Activated gamma-delta T cell treated with anti-CD3 and anti-CD28 coated beads, Interleukin-2, amount 50 U/mL, for 16 hours (primary cell): ENCODE measurements at places on chromosomes 2 and 18.

- DNase-seq, result peak; percentile 42
Measured at GRCh38 chr2:134120733-134121630, 132.9 kb upstream of the MGAT5 start.

GRCh38 chr2:43174368-43174916 lies 52.0 kb downstream of the ZFP36L2 start:
- DNase-seq, result peak; percentile 67

DNA sequence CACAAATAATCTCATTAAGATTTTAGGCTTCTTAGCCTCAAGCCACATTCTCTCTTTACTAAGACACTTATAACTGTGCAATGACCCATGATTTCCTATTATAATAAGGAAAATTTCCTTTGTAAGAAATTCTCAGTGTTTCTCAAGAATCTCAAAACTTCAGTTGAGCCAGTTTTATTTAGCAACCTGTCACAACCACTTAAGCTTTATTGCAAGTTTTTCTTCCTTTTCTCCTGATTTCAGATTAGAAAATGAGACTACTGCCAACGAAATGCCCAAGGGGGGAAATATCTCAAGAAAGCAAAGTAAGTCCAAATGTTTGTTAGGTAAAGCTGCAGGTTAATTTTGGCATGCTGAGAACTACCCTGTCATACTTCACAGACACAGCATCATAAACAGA lies 178.5 kb downstream of the THADA start:
- DNase-seq, result no peak

- no peak for DNase-seq
Measured at GRCh38 chr18:34086370-34086769, 138.3 kb downstream of the NOL4 start.

DNA sequence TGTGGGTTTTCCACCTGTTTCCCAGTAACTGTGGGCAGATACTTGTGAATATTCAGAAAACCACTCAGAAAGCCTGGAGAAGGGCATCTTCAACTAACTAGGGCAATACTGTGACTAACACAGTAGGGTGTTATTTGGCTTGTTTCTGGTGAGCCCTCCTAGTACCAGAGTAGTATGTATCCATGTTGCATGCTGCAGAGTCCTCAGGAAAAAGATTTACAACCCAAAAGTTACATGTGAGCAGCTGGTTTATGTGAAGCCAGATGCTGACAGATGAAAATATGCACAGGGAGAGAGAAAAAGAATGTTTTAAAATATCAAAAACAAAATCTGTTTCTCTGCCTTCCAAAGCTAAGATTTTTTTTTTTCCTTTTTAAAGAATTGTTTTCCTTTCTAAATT lies 333.2 kb upstream of the UBE2E3 start:
- DNase-seq, result no peak

GRCh38 chr2:229695961-229696360 lies 18.4 kb downstream of the DNER start:
- DNase-seq, result no peak

DNA sequence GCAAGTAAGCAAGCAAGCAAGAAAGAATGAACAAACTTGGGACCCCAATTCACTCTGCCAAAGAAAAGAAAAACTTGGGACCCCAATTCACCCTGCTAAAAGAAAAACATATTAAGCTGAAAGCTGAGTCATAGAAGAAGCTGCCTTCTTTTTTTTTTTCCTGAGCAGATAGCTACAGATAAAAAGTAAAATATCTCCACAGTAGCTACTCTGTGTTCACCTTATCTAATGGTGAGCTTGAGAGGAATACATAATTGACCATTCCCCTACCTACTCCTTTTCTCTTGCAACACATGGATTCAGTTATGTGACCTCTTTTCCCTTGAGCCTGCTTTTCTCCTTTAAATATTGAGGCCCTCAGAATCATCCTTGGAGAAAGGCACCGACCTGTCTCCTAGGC lies 63.0 kb downstream of the MCFD2 start:
- no peak for DNase-seq

GRCh38 chr18:23020555-23021294 lies 87.6 kb downstream of the RBBP8 start:
- DNase-seq, result no peak

- no peak for DNase-seq
Measured at GRCh38 chr2:3185256-3185655, 192.4 kb downstream of the EIPR1 start.

- DNase-seq, result no peak
Measured at GRCh38 chr18:66005831-66006588, 255.2 kb downstream of the CDH7 start.

GRCh38 chr2:31140151-31140550 lies 1.9 kb upstream of the GALNT14 start:
- DNase-seq, result no peak

DNA sequence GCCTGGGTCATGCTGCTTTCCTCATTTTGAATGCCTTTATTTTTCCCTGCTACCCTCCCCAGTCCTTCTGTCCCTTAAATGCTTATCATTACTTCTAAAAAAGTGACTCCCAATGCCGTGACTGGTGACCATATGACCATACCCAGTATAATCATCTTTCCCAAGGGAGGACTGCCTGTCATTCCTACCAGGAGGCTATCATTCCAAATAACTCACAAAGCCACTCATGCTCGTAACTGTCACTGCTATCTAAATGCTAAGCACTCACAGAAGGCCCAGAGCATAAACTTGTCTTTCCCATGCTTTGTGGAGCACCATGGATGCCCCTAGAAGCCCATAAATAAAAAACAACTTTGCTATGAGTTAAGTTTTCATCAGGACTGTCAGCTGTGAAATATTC lies 38.7 kb upstream of the CREB1 start:
- DNase-seq, result no peak

DNA sequence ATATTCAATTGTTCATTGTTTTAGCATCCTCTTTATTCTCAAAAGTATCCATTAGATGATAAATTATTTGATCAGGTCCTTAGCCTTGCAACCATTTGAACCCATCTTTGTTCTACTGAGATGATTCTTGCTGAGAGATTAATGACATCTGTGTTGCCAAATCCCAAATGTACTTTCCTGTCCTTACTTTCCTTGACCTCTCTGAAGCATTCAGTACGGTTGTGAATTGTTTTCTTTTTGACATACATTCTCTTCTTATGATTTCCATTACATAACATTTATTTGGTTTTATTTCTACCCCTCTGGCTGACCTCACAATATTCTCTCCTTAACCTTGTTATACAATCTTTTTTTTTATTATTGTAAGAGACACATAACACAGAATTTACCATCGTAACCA lies 1058.6 kb upstream of the CNTNAP5 start:
- DNase-seq, result no peak

GRCh38 chr2:58594762-58595161 lies 353.6 kb upstream of the FANCL start:
- DNase-seq, result no peak

GRCh38 chr2:178452870-178453269 lies 1.7 kb downstream of the PJVK start:
- no peak for DNase-seq

DNA sequence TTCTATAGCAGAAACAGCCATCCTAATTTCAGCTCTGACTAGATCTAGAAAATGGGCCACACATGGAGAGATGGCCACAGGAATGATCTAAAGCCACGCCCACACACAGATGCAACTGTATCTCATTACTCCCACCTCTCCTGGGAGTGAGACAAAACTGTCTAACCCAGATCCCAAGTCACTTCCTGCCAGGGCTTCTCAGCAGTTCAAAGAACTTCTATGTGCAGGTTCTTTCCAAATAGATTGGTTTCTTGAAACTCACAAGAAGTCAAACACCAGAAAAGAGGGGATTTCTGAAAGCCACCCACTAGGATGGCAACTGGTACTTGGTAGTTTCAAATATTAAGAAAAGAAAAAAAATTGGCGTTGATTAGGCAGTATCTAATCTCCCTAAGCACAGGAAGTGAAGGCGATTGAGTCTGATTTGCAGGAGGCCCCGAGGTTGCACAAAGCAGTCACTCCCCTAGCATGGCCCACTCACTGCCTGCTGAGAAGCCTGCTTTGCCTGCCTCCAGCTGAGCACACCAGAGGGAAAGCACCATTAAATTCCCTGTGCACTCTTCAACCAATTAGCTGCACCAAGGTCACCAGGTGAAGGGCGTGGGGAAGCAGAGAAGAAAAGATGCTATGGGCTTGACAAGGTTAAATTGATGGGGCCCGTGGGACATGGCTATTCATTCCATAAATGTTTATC lies 51.1 kb downstream of the PAPOLG start:
- no peak for DNase-seq

- no peak for DNase-seq
Measured at GRCh38 chr2:26412091-26412673, 10.5 kb downstream of the DRC1 start.

DNA sequence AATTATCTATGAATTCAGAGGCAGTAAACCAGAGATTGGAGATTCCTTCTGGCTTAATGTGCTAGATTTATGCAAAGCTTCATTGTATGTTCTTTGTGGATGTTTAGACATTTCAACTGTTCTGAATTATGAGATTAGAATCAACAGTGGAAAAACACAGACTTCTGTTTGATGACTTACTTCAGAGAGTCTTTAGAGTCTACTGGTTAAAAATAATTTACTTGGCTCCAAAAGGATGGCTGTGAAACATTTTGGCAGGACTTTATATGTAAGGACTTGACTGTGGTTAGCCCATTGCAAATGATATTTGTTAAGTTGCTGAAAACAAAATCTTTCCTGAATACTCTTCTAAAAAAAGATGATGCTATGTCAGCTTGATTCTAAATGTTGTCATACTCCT lies 25.5 kb upstream of the LRRC30 start:
- DNase-seq, result no peak

GRCh38 chr2:215476424-215476823 lies 40.6 kb upstream of the FN1 start:
- no peak for DNase-seq

DNA sequence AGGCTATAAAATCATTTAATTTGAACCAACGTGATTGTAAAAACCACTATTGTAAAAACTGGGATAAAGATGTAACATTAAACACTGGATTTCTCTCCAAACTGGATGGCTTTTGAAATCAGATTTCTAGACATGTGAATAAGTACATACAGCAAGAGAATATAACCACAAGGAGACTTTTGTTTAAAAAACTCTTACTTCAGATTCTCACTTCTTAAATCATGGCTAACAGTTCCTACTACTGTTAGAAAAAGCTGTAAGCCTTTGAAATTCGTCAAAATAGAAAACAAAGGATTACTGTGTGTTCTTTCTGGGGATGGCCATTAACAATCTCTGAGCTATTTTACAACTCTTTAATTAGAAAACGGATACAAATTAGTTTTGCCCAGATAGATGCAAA lies 39.4 kb upstream of the SH3BP4 start:
- DNase-seq, result no peak

GRCh38 chr2:2466534-2466933 lies 135.5 kb upstream of the MYT1L start:
- no peak for DNase-seq

DNA sequence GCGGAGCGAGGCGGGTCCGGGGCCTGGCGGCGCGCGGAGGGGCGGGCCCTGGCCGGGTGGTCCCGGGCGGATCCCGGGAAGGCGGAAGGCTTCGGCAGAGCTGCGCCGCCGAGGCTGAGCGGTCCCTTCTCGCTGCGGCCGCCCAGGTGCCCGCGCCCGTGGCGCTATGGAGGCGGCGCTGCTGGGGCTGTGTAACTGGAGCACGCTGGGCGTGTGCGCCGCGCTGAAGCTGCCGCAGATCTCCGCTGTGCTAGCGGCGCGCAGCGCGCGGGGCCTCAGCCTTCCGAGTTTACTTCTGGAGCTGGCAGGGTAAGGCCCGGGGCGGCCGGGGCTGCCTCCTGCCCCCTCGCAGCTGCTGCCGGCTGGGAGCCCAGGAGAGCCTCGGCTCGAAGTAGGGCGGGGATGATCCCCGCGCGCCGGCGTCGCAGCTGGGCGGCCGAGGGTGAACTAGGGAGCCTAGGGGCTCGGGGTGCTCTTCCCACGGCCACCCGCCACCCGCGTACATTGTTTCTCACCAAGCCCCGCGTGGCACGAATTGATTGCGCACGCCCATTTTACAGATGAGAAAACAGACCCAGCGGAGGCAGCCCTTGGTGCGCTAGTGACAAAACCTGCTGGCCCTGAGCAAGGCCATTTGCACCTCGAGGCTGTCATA lies at the start of gene SLC66A3:
TSS of gene SLC66A3 (plus strand) at position 87 of the 655 bp plus-strand sequence. CDS start at position 167, 80 bp downstream.
- DNase-seq, result no peak

DNA sequence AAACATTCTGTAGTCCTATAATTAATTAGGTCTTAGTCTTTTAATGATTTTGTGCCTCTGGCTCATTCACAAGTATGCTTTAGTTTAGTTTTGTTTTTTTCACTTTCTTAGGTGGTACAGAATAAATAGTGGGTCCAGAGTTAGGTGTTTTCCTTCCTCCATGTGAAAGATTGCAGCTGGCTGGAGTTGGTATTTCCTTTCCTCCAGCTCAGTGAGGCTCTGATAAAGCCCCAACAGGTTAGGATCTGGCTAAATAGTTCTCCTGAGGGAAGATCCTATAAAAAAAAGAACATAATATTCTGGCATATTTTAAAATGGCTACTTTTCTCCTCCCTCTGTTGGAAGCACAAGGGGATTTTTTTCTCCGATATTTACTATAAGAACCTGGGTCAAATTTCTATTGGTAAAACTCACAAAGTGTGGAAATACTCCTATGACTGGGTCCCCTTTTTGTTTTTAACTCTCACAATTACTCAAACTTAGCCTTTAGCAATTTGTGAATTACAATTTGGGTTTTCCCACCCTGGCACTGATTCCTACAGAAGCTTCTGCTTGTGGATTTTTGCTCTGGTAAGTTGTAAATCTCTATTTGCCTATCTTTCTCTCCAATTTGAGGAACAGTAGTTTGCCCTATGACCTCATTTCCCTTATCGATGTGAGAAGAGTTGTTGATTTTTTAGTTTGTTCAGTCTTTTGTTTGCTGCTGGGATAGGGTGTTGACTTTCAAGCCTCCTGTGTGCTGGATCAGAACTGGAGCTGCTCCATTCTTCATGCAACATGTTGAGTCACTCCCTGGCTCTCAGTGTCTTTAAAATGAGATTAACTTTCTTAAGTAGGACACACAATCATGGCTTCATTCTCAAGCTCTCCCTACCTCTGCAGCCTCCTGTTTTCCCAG lies 500.9 kb downstream of the RNF144A start:
- DNase-seq, result no peak

DNA sequence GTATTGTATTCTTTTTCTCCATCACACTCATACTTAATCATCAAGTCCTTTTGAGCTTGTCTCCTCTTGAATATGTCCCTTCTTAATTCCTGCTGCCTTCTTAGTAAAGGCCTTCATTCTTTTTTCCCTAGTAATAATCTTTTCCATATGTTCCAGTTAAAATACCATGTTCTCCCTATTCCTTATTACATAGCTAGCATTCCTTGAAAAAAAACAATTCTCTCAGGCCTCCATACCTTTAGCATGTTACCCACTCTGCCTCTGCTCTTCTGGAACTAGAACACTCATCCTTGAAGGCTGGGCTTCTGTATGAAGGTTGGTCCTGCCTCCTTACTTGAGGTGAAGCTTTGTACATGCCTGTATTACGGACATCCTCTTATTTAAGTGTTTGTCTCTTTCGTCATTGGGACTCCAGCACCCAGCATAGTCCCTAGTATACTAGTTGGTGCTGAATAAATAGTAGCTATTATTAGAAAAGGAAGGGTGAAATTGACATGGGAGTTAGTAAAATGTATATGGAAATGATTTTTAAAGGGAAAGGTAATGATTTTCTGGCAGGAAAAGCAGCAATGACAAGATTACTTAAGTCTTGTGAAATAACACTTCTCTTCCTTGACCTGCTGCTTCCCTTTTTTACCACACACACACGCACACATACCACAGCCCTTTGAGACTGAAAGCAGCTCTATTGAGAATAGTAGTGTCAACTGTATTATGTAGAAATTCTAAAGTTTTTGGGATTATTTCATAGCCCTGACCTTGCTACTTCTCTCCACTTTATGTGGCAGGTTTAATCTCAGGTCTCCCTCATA lies 45.6 kb downstream of the REL start:
- DNase-seq, result no peak
